Hippocampal formation (tissue), 2 donors: ENCODE measurements at places on chromosomes 4 and X.

DNA sequence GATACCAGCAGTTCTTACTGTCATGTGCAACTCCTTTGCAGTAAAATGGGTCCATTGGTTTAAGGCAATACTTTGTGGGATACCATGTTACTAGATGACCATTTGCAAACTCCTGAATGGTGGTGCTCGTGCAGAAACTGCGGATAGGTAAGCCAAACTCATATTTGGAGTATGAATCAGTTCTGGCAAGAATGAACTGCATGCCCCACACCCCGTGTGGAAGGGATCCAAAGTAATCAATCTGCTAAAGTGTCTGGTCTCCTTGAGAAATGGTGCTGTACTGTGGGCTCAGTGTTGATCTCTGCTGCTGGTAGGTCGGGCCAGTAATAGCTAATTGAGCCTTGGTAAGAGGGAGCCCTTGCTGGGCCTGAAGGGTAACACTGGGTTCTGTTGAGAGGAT is 4.2 kb upstream of the TAB3 start:
- DNase-seq = no peak

DNA sequence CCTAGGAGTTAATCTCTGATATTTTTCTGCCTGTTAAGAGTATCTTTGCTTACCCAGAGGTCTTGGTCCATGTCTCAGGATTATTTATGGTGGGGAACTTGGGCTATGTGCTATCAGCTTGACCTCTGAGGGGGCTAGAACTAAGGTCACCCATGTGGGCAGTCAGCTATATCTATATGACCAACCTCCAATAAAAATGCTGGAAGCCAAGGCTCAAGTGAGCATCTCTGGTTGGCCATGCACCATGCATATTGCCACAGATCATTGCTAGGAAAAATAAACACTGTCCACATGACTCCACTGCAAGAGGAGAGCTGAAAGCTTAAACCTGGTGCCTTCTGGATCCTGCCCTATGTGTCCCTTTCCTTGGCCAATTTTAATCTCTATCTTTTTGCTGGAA is 196.5 kb upstream of the SLC7A11 start:
- DNase-seq = no peak

DNA sequence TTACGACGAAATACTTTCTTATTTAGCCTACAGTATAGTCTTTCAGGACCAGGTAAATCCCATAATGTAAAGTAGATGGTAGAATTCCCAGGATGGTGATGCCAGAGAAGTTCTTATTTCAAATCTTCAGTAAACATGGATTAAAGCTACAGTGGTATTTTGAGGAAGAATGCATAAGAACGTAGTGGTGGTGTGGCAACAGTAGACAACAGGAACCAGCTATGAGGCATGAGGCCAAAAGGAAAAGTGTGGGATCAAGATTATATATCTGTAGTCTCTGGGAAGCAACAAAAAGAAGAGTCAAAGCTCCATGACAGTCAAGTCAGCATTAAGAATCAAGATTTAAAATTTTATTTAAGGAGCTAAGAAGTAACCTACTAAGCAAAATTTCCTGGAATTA is 60.2 kb downstream of the METTL14 start:
- DNase-seq = no peak

DNA sequence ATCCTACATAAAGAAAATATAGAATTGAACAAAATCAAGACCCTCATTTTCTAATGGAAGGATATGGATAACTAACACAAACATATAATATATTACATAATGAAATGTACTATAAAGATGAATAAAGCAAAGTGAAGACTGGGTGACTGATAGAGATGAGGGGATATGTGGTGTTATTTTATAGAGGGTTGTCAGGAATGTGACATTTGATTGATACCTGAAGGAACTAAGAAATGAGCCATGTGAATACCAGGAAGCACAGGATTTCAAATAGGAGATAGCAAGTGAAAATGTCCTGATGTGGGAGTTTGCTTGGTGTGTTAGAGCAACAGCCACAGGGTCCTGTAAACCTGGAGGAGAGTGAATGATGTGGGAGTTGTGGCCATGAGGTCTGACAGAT is 40.1 kb upstream of the GNPDA2 start:
- no peak for DNase-seq

- DNase-seq = no peak
Observed at GRCh38 chrX:28058901-28059300, 77.7 kb upstream of the DCAF8L1 start.

DNA sequence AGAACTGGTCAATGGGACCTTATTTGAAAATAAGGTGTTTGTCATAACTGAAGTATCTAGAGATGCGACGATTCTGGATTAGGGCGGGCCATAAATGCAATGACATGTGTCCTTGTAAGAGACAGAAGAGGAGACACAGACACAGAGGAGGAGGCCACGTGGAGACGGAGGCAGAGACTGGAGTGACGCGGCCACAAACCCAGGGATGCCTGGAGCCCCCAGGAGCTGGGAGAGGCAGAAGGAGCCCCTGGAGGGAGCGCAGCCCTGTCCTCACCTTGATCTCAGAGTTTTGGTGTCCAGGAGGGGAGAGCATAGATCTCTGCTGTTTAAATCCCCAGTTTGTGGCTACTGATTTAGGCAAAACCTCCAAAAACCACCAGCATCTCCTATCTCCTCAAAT is 5.0 kb downstream of the GTPBP6 start:
- no peak for DNase-seq

DNA sequence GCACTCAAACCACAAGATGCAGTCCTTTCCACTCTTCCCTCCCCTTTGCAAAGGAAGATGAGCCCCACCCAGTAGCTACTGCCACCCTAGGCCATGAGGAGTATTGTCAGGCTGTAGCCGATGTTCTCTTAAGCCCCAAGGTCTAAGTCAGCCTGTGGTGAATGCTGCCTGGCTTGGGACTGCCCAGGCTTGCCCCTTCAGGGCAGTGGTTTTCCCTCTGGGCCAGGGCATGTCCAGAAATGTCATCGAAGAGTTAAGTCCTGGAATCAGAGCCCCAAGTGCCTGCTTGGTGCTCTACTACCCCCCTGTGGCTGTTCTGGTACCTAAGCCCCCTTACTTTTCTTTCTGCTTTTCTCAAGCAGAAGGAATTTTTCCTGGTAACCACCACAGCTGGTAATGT is 11.8 kb upstream of the PGK1 start:
- DNase-seq = no peak

GRCh38 chr4:117467404-117467803 is 382.0 kb upstream of the TRAM1L1 start:
- DNase-seq = no peak

DNA sequence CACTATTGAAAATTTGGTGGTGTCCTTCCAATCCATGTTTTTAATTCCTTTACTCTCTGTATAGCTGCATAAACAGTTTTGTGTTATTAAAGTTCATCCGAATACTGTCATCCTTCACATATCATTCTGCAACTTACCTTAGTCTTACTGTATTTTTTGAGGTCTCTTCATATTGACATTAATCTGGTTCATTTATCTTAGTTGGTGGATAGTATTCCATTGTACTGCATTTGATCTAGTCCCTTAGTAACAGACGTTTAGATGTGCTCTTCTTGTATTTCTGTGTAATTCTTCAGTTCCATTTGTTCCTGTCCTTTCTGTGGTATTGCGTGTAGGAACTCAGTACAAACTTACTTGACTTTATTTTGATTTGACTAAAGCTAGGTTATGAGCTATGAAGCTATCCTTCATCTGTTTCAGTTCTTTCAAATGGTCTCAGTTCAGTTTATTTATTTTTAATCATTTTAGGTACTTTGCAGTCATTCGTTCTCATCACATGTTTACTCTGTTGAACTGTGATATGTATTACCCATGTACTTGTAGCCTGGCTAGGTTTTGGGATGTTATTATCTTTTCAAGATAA is 41.3 kb downstream of the RAPGEF2 start:
- no peak for DNase-seq

- no peak for DNase-seq
Observed at GRCh38 chrX:70208479-70208878, 26.0 kb upstream of the AWAT1 start.

GRCh38 chr4:742742-743311 is 37.2 kb downstream of the PCGF3 start:
- peak; percentile 32 for DNase-seq

DNA sequence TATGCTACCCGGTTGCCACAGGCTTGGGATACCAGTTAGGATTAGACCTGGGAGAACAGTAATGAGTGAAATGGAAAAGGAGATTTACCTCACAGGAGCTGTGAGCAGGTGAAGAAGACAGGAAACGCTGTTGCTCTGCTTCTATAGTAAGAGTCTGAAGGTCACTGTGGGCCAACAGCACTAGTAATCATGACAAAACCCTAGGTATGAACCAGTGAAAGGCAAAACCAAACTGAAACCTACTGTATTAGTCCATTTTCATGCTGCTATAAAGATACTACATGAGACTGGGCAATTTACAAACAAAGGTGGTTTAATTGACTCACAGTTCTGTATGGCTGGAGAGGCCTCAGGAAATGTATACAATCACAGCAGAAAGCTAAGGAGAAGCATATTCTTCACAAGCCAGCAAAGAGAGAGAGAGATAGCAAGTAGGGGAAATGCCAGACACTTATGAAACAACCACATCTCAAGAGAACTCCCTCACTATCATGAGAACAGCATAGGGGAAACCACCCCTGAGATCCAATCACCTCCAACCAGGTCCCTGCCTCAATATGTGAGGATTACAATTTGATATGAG is 736.7 kb upstream of the INTU start:
- no peak for DNase-seq

GRCh38 chrX:71400710-71401109 is 34.6 kb downstream of the TAF1 start:
- DNase-seq = no peak

DNA sequence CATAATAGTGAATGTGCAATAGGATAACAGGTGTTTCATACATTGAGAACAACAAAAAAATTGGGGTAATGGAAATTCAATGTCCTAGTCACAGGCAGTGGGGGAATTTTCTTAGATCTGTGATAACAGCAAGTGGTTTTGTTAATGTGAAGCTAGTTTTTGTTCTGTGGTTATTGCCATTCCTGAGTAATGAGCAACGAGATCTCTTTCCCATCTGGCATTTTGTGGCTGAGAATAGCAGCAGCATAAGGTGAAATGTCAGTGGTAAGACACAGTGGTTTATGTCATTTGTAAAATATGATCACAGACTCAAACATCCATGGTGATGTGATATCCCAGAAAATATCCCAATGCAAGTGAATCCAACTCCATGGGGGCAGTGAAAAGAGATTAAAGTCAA is 497.5 kb downstream of the KCNIP4 start:
- no peak for DNase-seq

GRCh38 chrX:17613979-17614588 is 123.2 kb upstream of the SCML1 start:
- DNase-seq = no peak

GRCh38 chrX:16695079-16695676 is 17.3 kb downstream of the CTPS2 start:
- no peak for DNase-seq

- no peak for DNase-seq
Observed at GRCh38 chr4:108954880-108955279, 192.0 kb upstream of the ETNPPL start.

GRCh38 chr4:30904588-30904987 is 184.4 kb downstream of the PCDH7 start:
- no peak for DNase-seq

GRCh38 chr4:96352051-96352517 is 512.2 kb downstream of the PDHA2 start:
- DNase-seq = no peak

DNA sequence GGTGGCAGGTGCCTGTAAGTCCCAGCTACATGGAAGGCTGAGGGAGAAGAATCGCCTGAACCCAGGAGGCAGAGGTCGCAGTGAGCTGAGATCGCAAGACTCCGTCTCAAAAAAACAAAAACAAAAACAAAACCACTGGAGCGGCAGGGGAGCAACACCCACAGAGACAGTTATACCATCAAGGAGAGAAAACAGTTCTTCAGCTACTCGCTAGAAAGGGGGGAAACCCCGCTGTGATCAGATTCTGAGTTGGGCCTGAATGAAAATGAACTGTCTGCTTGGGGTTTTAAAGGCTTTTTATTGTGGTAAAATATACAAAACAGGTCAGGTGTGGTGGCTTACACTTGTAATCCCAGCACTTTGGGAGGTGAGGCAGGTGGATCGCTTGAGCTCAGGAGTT is 16.8 kb upstream of the IRAK1 start:
- DNase-seq = no peak

DNA sequence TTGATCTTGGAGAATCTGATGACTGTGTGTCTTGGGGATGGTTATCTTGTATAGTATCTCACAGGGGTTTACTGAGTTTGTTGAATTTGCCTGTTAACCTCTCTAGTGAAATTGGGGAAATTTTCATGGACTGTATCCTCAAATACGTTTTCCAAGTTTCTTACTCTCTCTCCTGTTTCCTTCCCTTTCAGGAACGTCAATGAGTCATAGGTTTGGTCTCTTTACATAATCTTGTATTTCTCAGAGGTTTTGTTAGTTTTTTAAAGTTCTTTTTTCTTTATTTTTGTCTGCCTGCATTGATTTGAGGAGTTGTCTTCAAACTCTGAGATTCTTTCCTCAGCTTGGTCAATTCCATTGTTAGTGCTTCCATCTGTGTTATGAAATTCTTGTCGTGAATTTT is 227.7 kb upstream of the GPRIN3 start:
- DNase-seq = no peak

DNA sequence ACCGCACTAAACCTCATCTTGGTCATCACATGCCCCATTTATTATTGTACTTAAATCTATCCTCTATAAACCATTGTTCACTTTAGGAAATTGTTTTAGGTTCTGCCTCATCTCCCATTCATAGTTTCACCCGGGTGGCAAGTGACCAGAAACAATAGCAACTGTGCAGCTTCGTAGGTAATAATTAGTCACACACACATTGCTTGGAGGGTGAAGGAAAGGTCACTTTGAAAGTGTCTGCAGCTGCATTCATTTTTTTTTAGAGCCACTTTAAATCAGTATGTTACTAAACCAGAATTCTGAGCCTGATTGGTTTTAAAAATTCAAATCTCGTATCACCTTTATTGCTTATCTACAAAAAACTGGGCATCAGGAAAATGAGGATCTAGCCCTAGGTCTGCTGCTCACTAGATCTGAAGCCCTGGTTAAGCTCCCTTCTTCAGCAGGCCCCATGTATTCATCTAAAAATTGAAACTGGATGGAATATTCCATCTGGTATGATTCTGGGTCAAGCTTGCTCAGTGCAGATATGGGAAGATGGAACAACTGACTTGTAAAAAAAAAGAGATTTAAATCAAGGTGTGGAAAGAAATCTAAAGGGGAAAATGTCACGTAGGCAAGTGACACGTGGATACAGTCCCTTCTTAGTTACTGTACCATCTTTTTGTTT is 62.4 kb downstream of the LIMCH1 start:
- DNase-seq = no peak

DNA sequence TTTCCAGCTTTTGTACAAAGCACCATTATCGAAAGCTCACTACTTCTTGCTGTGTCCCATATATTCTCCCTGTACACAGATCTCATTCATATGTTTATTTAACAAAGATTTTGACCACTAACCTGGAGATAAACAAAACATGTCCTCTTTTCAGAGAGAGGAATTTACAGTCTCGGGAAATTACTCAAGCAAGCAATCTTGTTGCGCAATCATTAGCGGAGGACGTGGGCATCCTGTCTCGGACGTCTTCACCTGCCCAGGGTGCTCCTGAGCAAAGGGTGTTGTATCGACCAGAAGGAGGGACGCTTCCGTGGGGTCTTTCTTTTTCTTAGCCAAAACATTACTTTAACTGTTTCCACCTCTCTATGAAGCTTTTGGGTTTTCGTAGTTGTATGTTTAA is 66.5 kb upstream of the CLCN4 start:
- no peak for DNase-seq

GRCh38 chr4:20422398-20422797 is 170.7 kb downstream of the SLIT2 start:
- DNase-seq = peak; percentile 29
